ENCODE measurements at places on chromosomes 12 and 14. TPM values are rescaled to one million over a fixed set of nuclear protein-coding genes. Genes with fewer than 3 reads are reported as not detected.

ITGB7 gene
- total RNA-seq: 0.14 TPM

TXNDC16 gene
- total RNA-seq: 3.2 TPM

TRPV4 gene
- total RNA-seq: 0.82 TPM

ATL1 gene
- total RNA-seq: 3.4 TPM

CD163 gene
- not detected for total RNA-seq

HCAR2 gene
- 2.2 TPM for total RNA-seq

RIPK3 gene
- total RNA-seq: 7.9 TPM

AQP2 gene
- not detected for total RNA-seq

GPR132 gene
- not detected for total RNA-seq

CLEC2A gene
- total RNA-seq: not detected

RASSF9 gene
- 2.7 TPM for total RNA-seq

NXPH4 gene
- 1.2 TPM for total RNA-seq

LDHB gene
- 896 TPM for total RNA-seq

SLC39A2 gene
- not detected for total RNA-seq

SSPN gene
- total RNA-seq: 0.51 TPM

PTPRB gene
- 0.71 TPM for total RNA-seq

AMHR2 gene
- not detected for total RNA-seq

CAPS2 gene
- total RNA-seq: 1.1 TPM

A2ML1 gene
- 29.4 TPM for total RNA-seq

PTCSC3 gene
- not detected for total RNA-seq

Measured in foreskin keratinocyte (primary cell).